ENCODE measurements at places on chromosomes 11 and 22. TPM values are rescaled to one million over a fixed set of nuclear protein-coding genes. Genes with fewer than 3 reads are reported as not detected.

Gene FAU
- total RNA-seq, result 1,065 TPM

Gene PEX16
- total RNA-seq, result 20.1 TPM

Gene RASSF10
- total RNA-seq, result 2.5 TPM

Gene ESAM
- 14.9 TPM for total RNA-seq

Gene CABP4
- total RNA-seq, result not detected

Gene MFNG
- 2.5 TPM for total RNA-seq

Gene FGF4
- not detected for total RNA-seq

Gene SCGB1A1
- total RNA-seq, result not detected

Gene OVOL1
- 0.08 TPM for total RNA-seq

Gene SYTL2
- 11.6 TPM for total RNA-seq

Gene CCDC116
- 0.09 TPM for total RNA-seq

Gene BRSK2
- 6.2 TPM for total RNA-seq

Gene IL18
- total RNA-seq, result 107 TPM

Gene VSTM5
- not detected for total RNA-seq

Gene ALX4
- total RNA-seq, result 2.9 TPM

Gene NCAM1
- not detected for total RNA-seq

Gene IGSF22
- not detected for total RNA-seq

Gene PLEKHB1
- total RNA-seq, result 0.42 TPM

Gene MEI1
- not detected for total RNA-seq

Gene CRYBA4
- total RNA-seq, result not detected

Gene MRGPRX4
- not detected for total RNA-seq

Gene FJX1
- 39.3 TPM for total RNA-seq

Gene RAG2
- total RNA-seq, result not detected

Gene SLC25A18
- 0.15 TPM for total RNA-seq

Gene NPAS4
- total RNA-seq, result not detected

Gene SPON1
- total RNA-seq, result not detected

Gene PGR
- not detected for total RNA-seq

Gene SYT8
- total RNA-seq, result 0.42 TPM

Gene MS4A6A
- total RNA-seq, result not detected

All from A549 treated with GW870086 at 1 μM for 4 hours (cell line).